NCI-H2171 treated with DMSO at 0.1 percent for 48 hours (cell line): ENCODE measurements at places on chromosomes 2 and 18.

DNA sequence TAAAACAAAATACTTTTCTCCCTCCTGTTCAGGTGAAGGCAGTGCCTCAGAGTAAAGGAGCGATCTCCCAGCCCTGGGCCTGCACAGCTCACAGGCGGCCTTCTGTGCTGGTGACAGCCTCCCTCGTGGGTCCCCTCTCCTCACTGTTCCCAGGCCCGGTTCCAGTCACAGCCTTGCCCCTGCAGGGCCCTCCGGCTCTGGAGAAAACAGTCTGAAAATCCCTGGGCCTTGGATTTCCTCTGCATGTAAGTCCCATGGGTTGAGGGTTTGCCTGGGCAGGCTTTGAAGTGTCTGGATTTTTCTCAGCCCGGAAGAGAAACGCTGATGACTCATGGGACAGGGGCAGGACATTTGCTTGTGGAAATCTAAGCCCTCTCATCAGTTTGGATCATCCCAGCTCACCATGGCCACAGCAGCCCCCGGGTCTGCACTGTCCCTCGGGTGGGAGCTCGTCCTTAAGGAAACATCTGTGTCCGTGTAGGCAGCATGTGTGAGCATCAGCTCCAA lies 186.1 kb upstream of the RAB12 start:
- peak; percentile 15 for DNase-seq

GRCh38 chr2:191411472-191411871 lies 166.3 kb downstream of the MYO1B start:
- DNase-seq, result no peak

DNA sequence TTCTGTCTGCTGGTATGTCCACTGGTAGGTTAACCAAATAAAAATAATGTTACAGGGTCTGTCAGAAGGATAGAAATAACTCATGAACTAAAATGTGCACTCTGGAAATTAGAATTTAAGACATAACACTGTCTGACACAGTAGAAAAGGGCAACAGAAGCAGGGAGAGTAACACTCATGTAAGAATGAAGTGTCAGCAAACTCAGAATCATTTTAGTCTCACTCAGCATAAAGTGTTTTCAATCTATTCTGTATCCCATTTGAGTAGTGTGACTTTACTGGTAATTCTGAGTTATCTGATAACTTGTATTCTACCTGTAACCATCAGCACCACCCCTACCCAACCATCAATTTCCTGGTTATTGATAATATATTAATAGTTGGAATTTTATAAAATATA lies 68.3 kb downstream of the PIAS2 start:
- DNase-seq, result no peak

DNA sequence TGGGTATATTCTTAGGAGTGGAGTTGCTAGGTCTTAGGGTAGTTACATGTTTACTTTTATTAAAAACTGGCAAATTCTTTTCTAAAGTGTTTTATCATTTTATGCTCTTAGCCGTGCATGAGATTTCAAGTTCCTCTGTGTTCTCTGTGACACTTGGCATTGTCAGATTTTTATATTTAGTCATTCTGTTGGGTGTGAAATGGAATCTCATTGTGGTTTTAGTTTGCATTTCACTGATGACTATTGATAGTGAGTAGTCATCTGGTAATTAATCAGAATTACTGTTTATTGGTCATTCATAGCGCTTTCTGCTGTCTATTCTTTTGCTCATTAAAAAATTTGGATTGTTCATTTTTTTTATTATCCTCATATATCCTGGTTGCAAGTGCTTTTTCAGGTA lies 34.1 kb downstream of the RAB3GAP1 start:
- DNase-seq, result no peak

GRCh38 chr2:224638301-224638823 lies 53.2 kb upstream of the CUL3 start:
- DNase-seq, result no peak

DNA sequence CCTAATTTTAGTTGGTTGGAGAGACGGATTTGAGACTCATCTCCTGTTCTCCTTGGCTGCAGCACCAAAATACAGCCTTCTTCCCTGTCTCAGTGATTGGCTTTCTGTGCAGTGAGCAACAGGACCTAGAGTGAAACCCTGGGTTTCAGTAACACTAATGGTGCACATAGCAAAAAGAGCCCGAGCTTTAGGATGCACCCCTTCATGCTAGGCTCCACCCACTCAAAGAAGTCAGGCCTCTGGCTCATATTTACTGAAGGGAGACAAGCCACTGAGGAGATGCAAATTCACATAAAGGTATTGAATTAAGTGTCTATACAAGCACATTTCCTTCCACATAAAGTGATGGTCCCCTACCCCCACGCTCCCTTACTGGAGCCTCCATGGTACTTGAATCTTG lies 131.9 kb upstream of the CHAC2 start:
- no peak for DNase-seq

DNA sequence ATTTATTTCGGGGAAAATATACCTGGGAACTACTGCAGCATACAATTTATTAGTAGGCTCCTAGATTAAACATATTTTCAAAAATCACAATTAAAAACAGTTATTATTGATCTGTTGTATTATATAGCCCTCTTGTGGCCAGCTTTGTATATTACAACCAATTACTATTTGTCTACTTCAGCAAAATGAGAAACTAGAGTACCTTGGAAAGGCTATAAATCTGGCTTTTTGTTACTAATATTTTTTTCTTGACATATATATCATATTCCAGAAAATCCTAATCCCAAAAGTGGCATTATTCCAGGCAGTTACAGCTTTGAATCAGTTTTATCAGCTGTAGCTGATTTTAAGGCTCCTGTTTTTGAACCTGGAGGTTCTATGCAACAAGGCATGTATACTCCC lies 101.2 kb downstream of the UBR3 start:
- peak; percentile 62 for DNase-seq

DNA sequence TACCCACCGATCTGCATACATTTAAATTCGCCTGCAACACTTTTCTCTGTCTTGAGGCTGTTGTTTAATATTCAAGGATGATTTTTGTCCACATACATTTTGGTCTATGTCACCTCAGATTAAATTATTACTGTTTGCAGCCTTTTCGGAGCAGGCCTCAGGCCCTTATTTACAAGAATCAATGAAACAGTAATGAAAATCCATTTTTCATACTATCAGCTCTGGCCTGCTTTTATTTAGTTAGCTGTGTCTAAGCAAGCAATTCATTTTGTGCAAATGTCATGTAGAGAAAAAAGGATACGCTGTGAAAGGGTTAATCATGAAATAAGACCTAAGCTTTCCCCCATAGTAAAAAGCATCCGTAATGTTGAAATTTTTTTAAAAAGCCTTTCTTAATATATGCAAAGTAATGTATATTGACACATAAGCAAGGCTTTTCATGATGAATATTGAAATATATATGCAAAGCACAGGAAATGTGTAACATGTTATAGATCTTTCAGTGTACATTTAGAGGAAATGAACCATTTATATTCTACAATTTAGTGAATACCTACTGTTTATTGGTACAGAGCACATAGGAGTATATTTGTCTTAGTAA lies 1135.3 kb upstream of the ZEB2 start:
- DNase-seq, result no peak

- no peak for DNase-seq
These were observed 3.0 kb upstream of the DLX1 start for GRCh38 chr2:172082105-172082943.

GRCh38 chr2:227147023-227147422 lies 17.0 kb downstream of the COL4A4 start:
- no peak for DNase-seq

GRCh38 chr2:82797469-82797868 lies 1661.6 kb downstream of the SUCLG1 start:
- no peak for DNase-seq

- peak; percentile 65 for DNase-seq
These were observed 55.3 kb upstream of the TMEM163 start for GRCh38 chr2:134773759-134774742.

DNA sequence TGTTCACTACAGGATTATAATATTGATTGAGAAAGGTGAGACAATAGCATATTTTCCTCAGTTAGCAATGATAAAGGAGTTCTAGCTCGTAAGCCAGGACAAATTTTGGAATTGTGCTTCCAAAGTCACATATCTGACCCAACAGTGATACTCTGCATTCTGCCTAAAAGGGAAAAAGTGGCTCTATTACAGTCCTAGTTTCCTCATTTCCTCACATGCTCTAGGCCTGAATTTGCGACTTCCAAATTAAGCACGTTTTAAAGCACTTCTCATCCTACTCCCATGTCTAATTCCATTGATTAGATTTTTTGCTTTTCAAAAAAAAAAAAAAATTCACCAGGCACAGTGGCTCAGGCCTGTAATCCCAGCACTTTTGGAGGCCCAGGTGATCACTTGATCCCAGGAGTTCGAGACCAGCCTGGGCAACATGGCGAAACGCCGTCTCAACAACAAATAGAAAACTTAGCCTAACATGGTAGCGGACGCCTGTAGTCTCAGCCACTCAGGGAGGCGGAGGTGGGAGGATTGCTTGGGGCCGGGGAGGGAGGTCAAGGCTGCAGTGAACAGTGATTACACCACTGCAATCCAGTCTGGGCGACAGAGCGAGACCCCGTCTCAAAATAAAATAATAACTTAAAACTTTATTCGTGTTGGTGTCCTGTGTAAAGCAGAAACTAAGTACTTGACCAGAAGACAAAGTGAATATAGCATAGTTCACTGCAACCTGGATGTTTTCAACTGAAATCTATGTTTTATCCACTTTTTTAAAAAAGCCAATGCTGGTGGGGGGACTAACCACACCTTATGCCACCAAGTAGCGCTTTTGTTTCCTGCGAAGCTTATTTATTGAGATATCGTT lies 1.5 kb downstream of the ESCO1 start:
- DNase-seq, result no peak

GRCh38 chr2:5984273-5984655 lies 292.1 kb downstream of the SOX11 start:
- DNase-seq, result no peak

DNA sequence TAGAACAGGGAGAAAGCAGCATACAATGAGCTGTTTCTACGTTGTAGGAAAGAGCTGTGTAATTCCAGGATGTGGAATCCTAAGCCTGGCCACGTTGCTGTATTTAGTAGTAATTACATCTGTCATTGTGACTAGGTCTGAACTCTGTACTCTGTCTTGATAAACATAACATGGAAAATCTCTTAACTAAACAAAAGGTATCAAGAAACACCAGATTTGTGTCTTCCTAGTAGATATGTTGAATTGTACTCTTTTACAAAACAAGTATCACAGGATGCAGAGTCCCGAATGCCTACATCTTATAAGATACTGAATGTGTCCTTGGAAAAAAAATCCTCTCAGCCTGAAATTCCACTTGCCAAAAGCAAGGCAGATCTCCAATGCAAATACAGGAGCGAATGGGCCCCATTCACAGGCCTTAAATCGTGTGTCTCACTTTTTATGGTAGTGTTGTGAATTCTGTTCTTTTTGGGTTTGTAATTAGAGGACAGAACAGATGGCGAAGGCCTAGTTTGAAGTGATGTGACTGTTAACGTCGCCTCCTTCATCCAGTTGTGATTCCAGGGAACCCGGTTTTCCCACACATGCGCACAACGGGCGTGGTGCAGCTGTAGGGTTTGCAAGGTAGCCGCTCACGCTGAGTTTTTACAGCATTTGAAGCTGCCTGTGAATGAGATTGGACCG lies 246.5 kb downstream of the GBX2 start:
- DNase-seq, result peak; percentile 14

DNA sequence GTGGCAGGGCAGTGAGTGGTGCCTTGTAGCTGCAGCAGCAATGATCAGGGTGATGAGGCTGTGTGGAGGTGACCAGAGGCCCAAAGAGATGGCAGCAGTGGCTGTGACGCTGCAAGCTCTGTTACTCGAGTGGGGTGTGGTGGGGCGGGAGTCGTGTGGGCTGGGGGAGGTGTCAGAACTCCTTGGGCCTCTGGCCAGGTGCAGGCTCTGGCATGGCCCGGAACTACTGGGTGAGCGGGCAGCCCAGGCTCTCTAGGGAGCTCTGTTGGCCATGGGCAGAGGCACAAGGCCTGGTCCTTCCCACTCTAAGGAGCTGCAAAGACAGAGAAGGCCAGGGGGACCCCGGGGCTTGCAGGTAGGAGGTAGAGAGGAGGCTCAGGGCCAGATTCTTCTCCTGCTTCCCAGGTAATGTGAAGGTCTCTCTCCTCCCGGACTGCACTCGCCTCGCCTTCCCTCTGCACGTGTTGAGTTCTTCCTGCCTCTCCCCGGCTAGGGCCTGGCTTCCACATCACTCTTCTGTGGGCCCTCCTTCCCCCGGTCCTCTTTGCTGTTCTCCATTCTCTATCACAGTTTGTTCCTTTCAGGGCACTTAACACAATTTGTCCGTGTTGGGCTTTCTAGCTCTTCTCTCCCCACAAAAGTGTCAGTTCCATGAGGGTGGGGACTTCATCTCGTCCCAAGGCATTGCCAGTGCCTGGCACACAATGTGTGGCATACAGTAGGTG lies 114.8 kb downstream of the MCFD2 start:
- no peak for DNase-seq

GRCh38 chr2:209579230-209579749 lies 155.4 kb downstream of the MAP2 start:
- peak; percentile 88 for DNase-seq

- DNase-seq, result peak; percentile 25
These were observed 60.3 kb upstream of the CREB1 start for GRCh38 chr2:207469451-207469850.
